ENCODE measurements at places on chromosomes 12 and 14.

DNA sequence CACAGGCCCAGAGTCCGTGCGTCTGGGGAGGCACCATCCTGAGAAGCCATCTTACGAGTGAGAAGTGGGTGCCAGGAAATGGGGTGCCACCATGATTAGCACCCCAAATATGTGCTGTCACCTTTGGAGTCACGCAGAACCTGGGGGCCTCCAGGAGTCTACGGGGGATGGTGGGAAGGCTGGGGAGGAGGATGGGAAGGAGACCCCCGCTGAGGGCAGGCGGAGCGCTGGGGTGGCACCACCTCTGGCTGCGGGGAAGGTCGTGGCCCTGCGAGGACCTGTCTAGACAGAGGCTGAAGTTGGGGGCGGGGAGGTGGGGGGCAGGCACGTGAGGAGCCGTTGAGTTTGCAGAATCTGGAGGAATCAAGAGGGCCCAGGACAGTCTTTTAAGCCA, 42.6 kb upstream of the FBRSL1 start:
- no peak for DNase-seq

DNA sequence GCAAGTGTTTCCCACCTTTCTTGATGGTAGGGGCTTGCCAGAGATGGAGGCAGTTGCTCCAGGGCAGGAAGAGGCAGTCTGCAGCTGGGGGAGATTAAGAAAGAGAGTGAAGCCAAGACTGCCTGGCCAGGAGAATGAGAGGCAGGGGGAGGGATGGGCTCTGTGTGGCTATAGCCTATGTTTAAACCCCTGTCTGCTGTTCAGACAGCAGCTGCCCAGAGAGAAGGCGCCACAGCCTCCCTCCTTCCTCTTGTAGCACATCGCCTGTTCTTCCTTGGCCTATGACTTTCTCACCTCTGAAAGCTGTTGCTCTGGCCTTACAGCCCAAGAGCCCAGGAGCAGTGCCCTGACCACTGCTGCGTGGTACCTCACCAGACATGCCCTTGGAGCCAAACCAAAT, 61.7 kb downstream of the EMP1 start:
- no peak for DNase-seq

DNA sequence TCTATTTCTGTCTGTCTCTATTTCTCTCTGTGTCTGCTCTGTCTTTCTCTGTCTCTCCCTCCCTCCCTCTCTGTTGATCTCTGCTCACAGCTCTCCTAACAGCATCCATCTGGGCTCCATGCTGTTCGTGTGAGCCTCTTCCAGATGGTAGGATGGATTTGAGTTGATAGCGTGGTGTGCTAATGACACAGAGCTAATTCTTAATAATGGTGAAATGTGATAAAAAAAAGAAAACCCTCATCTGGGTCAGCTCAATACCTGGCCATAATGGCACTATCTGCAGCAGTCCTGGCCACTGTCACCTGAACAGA, 96.4 kb downstream of the AACS start:
- DNase-seq = no peak

DNA sequence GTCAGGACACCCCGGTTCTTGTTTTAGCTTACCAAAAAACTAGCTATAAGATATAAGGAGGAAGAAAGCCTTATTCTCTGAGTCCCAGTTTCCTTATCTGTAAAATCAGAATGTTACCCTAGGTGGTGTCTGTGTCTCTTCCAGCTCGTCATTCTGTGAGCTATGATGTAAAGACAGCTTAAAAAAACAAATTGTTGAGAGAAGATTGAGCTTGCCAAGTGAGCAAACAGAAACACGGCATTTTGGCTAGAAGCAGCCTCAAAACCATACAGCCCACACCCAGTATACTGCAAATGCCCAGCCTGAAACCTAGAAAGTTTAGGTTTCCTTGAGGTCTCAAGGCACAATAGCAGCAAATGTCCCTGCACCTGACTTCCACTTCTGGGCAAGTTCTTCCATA, 151.4 kb downstream of the SSPN start:
- no peak for DNase-seq

- DNase-seq = no peak
Observed at GRCh38 chr14:105357626-105358025, 40.7 kb upstream of the TEX22 start.

All from suprapubic skin (tissue), 4 donors.